ENCODE measurements at places on chromosomes 2 and 18.

DNA sequence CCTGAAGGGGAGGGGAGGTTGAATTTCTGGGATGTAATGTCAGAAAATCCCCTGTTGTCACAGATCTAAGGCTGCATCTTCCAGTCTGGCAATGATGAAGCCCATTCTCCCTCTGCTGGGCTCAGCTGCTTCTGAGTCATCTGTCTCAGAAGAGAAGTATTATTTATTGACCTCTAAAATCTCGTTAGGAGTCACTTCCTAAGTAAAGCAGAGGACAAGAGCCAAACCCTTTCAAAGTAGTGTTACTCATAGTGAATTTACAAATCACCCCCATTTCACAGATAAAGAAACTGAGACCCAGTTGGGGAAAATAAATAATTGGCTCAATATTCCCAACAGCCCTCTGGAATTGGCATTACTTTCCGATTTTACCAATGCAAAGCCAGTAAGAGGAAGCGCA lies 167.3 kb upstream of the SKOR2 start:
- DNase-seq = no peak

DNA sequence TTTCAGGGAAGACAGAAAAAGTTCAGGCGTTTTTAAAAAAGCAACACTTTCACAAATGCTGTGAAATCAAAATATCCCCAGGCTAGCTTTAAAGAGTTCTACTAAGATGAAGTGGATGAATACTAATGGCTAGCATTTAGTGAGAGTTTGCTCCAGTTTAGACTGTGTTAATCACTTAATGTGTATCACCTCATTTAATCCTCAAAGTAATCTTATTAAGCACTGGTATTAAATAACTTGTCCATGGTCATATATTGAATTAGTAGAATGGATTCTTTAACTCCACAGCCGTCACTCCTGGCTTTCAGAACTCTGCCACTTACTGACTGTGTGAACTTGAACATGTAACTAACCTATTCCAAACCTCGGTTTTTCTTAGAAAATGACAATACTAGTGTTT lies 66.0 kb downstream of the CABYR start:
- DNase-seq = no peak

DNA sequence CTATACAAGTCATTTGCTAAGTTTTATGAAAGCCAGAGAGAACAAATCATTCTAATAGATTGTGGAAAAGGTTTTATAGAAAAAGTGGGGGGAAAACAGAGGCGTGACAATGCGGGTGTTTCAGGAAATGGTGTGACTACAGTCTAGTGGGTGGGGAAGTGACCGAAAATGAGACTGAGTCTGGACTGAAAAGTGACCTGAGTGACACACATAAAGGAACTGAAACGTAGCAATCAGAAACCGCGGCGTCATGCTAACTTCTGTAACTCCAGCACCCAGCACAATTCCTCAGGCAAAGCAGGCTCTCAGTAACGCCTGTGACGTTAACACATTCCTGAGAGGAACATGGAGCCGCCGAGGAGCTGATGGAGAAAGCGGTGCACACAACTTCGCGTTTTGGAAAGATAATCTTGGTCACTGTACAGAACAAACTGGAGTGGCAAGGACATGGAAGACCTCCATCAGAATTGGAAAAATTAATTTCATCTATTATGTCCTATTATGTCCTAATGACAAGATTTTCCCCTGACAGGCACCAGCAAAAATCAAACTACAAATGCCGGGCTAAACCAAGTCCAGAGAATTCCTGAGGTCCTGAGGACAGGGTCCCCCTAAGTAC lies 1.4 kb upstream of the CD226 start:
- DNase-seq = peak; percentile 84

DNA sequence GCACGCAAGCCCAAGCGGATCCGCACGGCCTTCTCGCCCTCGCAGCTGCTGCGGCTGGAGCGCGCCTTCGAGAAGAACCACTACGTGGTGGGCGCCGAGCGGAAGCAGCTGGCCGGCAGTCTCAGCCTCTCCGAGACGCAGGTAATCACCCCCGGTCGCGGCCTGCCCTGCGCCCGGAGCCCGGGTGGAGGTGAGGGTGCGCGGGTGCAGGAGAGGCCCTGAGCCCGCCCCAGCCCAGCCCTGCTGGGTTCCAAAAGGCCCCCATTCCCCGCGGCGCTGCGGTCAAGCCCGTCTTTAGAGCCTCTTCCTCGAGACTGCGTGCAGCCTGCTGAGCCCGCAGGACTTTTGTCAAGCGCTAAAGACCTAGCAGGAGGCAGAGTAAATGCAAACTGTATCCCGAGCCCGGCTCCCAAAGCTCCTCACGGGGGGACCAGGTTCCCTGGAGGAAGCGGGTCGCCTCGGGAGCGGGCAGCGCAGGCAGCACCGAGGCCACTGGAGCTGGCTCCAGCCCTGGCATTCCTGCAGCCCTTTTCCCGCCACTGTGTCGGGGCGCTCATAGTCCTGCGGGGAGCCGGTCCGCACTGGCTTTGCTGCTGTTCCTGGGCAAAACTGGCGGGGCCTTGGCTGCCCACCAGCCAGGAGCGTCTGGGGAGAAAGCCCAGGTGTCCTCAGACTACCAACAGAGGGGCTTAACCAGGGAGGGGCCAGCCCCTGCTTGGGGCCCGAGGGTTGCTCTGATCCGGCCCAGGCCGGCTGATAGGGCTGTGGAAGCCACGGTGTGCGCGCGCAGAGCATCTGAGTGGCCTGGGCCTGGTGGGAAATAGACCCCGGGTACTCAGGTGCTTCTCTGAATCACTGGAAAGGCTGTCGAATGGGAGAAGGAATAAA lies 7.3 kb downstream of the EMX1 start:
- no peak for DNase-seq

- DNase-seq = no peak
Observed at GRCh38 chr2:240395896-240396622, 39.4 kb upstream of the GPC1 start.

Data from inflammatory macrophage treated with lipopolysaccharide for 1 hour (primary cell).